Suppressor macrophage (primary cell): ENCODE measurements at places on chromosomes 16 and 17.

DNA sequence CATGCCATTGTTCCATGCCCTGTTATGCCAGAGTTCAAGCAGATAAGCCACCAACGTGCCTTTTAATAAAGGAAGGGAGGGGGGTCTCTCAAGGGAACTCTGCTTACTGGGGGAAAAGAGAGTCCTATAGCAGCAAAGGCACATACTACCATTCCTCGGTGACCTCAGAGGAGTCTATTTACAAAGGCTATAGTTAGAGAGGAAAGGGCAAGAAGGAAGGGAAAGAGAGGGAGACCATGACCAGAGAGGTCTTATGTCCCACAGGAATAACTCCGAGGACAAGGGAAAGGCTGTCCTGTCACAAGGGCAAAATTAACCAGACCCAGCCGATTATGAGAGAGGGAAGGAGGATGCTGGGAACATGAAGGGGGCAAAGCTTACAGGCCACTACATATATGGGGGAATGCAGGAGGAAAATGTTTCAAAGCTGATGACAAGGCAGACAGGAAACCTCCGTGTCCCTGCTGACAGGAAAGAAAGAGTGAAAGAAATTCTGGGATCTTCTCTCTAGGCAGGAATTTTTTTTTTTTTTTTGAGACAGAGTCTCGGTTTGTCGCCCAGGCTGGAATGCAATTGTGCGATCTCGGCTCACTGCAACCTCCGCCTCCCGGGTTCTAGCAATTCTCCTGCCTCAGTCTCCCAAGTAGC is 51.5 kb downstream of the HIC1 start:
- DNase-seq: no peak

- DNase-seq: no peak
These were observed 6.8 kb upstream of the OR1E2 start for GRCh38 chr17:3440451-3440850.

- DNase-seq: no peak
These were observed 118.1 kb upstream of the SHISA6 start for GRCh38 chr17:11122908-11123307.

DNA sequence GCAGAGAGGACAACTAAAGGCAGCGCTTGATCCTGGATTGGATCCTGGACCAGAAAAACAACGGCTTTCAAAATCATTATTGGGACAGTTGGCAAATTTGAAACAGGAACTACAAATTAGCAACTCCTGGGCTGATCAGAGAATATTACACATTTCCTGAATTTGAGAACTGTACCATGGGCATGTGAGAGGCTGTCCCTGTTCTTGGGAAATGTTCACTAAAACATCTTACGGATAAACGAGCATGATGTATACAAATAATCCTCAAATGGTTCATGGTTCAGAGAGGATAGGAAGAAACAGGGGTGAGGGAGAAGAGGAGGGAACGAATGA is 2.3 kb upstream of the ITGAE start:
- peak; percentile 89 for DNase-seq

DNA sequence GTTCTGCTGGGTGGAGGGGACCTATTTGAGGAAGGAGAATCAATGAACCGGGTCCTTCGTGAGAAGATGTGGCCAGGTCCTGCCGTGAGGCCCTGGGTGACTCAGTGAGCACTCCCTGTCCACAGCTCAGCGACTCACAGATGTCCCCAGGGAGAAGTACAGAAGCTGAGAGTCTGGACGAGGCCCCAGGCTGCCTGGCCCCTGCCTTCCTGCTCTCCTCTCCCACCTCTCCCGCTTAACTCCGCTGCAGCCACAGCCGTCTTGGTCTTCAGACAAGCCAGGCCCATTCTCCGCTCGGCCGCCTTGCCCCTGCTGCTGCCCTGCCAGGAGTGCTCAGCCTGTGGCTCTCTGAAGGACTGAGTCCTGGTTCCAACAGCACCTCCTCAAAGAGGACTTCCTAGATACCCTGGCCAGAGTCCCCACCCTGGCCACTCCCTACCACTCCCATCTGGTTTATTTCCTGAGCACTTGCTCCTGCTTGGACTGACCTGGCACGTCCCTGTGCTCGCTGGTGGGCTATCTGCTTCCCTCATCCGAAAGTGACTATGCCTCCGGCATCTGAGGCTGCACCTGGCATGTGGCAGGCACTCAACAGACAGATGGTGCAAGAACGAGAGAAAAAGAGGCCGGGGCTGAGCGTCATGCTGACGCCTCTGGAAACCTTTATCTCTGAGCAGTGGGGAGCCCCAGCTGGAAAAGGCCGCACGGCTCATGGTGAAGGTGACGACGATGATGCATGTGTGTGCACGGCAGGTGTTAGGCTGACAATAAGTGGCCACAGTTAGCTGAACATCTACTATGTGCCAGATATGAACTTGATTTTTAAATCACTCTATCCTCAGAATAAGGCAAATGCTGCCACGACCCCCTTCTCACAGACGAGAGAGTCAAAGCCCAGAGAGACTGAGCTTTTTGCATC is 9.2 kb upstream of the TNFRSF13B start:
- peak; percentile 13 for DNase-seq

- DNase-seq: no peak
These were observed 6.2 kb upstream of the RAMP2 start for GRCh38 chr17:42754782-42755181.

DNA sequence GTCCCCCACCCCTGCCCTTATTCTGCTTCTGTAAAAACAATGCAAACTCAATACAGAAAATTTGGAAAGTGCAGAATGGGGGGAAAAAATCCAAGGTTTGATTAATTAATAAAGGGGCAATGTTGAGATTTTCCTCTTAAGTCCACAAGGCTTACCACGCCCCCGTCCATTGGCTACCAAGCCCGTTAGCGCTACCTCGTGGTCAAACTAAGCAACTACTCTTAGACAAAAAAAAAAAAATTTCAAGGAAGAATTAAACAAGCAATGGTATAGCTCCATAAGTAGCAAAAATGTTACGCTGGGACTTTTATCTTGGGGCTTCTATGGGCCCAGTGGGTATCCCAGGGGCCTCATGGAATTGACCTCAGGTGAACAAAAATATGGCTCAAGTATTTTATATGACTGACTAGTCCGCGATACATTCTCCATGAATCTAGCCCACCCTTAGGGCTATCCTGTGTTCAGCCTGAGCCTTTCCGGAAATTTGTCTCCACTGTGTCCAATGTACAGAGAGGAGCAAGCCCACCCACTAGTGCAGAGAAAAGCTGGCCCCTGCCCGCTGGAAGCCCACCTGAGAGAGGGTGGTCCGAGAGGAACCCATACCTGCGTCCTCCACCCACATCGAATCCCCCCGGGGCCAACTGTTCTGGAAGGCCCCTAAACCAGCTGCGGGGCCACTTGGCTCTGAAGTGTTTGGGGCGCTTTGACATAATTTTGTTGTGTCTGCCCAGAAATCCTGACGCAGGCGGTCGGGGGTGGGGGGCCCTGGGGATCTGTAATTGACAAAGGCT is 19.1 kb upstream of the TEX2 start:
- peak; percentile 83 for DNase-seq

DNA sequence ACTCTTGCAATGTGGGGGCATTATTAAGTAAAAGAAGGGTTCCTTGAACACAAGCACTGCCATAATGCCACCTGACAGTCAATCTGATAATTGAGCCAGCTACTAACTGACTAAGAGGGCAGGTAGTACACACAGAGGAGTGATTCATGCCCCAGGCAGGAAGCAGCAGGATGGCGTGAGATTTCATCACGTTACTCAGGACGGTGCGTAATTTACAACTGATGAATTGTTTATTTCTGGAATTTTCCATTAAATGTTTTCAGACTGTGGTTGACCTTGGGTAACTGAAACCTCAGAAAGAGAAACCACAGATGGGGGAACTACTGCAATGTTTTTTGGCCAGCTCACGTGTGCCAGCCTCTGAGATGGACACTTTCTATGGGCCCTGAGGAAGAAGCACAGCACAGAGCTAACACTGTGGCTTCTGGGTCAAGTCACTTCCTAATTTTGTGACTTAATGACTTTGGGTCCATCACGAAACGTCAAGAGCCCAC is 46.7 kb downstream of the C17orf67 start:
- peak; percentile 94 for DNase-seq

GRCh38 chr17:56867948-56868376 is 34.0 kb downstream of the DGKE start:
- DNase-seq: no peak

DNA sequence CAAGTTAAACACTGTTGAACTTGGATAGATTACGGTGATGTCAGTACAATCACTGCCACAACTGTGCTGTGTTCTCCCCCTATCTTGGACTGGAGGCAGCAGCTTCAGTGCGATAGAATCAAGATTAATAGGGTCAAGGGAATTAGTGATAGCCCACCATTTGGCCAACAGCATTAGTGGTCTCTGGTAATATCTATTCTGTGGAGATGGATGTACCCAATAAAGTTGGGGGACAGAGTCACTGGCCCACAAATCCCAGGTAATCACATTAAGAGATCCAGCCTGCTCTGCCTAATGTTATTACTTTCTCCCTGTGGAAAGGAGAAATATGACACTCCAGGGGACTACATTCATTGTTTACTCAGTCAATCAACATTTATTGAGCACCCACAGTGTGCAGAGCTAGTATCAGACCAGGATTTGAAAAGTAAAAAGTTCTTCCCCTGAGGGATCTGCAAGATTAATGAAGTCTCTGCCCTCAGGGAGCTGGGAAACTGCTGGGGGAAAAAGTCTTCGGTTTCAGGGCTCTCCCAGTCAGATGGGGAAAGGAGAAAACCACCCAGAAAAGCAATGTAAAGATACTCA is 23.6 kb upstream of the ATP5MC1 start:
- DNase-seq: no peak

GRCh38 chr17:16352303-16352666 is 984 bp downstream of the CENPV start:
- DNase-seq: peak; percentile 10

GRCh38 chr16:31200821-31201568 is 1.6 kb downstream of the PYCARD start:
- peak; percentile 78 for DNase-seq

DNA sequence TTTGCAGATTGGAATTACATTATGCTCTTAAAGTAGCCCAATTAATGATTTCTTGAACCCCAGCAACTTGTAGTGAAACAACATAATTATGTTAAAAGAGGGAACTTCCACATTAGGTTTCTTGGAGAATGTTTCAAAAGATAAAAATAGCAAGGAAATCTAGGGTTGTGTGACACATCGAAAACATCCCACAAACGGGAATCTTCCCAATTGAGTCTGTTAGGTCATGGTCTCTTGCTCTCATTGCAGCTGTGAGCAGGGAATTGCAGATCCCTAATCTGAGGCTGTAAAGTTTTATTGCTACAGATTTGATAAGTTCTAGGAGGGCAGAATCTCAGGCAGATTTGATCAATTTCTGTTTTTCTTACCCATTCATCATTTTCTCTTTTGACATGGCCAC is 6.7 kb upstream of the LPO start:
- peak; percentile 72 for DNase-seq

DNA sequence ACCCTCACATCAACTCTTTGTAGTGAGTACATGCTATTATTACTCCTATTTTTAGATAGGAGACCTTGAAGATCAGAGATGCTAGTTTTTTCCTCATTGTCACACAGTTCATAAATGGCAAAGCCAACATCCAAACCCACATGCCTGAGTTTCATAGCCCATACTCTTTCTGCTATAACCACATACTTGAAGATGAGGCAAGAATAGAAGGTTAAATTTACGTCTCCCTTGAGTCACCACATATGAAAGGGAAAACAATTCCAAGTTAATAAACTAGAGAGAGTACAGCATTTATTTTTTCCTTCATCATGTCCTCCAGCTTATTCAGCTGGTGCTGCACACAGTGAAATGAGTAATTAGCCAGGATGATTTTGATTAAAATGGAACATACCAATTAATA is 23.7 kb downstream of the NUDT7 start:
- DNase-seq: no peak

GRCh38 chr17:37100231-37100630 is 151.5 kb downstream of the AATF start:
- peak; percentile 45 for DNase-seq

DNA sequence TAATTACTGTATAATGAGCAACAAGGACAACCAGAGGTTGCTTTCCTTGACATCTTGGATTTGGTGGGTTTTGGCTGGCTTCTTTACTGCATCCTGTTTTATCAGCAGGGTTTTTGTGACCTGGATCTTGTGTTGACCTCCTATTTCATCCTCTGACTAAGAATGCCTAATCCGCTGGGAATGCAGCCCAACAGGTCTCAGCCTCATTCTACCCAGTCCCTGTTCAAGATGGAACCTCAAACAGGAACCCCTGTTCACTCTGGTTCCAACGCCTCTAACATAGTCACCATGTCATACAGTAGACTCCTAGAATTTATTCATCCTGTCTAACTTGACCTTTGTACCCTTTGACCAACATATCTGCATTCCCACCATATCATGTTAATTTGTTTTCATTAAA is 183.8 kb upstream of the SOX9 start:
- DNase-seq: no peak

GRCh38 chr17:2178798-2179501 is 124.0 kb downstream of the HIC1 start:
- DNase-seq: peak; percentile 81

DNA sequence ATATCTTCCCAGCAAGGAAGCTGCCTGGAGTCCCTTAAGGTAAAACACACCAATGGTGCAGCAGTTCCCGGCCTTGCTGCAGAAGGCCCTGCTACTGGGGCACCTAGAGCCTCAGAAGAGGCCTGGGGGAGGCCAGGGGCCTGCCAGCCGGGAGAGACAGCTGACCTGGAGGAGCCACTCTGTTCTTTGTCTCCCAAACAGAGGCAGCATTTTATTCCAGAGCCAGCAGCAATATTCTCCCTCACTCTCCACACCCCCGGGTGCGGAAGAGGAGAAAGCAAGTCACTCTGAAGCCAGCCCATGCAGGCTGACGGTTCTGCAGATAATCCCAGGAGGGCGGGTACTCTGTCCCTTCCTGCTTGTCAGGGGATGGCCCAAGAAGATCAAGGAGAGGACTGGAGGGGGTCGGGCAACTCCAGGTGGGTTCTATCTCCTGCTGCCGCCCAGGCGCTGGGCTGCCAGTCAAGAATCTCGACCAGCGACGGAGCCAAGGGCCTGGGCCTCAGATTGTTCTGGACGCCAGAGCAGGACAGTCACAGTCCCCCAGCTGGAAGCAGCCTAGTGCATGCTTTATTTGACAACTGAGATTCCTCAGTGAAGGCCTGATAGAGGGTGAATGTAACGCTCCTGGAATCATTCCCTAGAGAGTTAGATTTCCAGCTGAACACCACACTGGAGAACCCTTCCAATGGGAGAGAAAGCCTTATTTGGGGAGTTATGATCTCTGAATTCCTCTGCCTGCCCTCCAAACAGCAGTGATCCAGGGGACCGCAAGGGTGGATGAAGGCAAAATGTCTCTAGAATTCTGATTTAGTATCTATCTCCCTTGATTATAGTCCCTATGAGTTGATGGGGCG is 1.1 kb upstream of the KIFC3 start:
- no peak for DNase-seq

DNA sequence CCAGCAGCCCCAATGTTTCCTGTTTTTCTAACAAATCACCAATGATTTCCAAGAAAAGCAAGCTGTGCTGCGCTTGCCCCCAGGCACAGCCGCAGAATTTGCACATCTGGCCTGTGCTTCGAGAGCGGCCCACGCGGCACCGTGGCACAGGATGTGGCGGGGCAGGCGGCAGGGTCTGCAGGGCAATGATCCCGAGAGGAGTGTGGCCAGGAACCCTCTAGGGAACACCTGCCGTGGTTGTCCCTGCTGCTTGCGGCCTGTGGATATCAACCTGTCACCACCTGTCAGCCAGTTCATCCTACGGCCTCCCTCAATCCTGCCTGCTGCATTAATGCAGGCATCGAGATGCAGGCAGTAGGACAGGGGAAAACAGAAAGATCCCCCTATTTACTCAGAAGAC is 24.0 kb downstream of the PIK3R5 start:
- DNase-seq: peak; percentile 51
